Stimulated activated CD4-positive, alpha-beta T cell treated with anti-CD3 and anti-CD28 coated beads, Interleukin-4, amount 100 ng/mL, for 48 hours (primary cell): ENCODE measurements at places on chromosomes 12 and 14.

GRCh38 chr14:35250319-35250718 is 41.9 kb upstream of the PSMA6 start:
- no peak for DNase-seq

GRCh38 chr14:36315159-36315853 is 5.1 kb downstream of the MBIP start:
- DNase-seq = peak; percentile 12

DNA sequence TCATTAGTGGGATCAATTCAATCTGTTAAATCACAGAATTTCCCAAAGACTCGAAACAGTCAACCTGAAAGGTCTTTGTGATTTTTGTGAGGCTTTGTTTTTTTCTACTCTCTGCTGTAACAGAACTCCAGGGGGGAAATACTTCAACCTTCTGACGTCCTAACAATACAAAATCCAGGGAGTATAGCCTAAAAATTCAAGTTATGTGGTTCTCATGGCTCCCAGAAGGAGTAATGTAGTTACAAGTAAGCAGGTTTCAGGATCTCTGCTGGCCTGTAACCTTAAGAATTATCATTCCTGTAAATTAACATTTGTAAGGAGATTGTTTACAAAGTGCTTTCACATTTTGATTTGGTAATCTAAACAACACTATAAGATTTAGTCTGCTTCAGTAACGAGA is 39.9 kb downstream of the VEZT start:
- DNase-seq = no peak

GRCh38 chr14:41350476-41350875 is 256.2 kb upstream of the LRFN5 start:
- no peak for DNase-seq

DNA sequence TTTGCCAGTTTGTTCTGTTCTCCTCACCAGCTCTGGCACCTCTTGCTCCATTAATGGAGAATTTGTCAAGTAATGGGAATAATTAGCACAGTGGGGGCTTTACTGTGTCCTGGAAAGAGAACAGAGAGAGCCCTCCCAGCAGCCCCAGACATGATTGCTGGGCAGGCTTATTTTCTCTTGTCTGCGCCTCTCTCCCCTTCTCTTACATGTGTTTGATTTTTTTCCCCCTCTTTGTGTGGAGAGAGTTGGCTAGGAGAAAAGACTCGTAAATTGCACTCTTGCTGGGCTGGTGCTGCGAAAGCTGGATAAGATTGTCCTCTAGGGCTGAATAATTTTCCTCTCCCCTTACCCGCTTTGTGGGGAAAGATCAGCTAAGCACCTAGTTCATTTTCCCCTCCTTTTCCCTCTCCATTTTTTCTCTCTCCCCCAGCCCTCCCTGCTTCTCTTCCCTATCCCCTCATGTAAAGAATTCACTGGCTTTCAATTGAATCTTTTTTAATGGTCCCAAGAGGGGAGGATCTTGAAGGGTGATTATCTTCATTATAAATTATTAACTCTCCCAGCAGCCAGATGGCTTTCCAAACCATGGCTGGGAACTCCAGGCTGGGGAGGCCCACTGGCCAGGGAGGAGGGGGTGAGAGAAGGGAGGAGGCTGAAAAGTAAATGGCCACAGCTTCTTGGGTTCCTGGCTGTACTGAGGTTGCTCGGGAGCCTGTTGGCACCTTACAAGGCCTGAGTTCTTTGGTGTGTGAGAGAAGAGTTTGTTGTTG is 62.2 kb downstream of the NRXN3 start:
- DNase-seq = no peak
